ENCODE measurements at places on chromosomes 6 and 20. TPM values are rescaled to one million over a fixed set of nuclear protein-coding genes. Genes with fewer than 3 reads are reported as not detected.

Gene MEP1A
- total RNA-seq, result not detected

Gene CLDN20
- not detected for total RNA-seq

Gene TAGAP
- total RNA-seq, result 0.39 TPM

Gene NOX3
- total RNA-seq, result not detected

Gene LY6G6F
- total RNA-seq, result not detected

Gene SLC35D3
- not detected for total RNA-seq
